Ureter (tissue), 1 donor: ENCODE measurements at places on chromosomes 1 and 21. TPM values are rescaled to one million over a fixed set of nuclear protein-coding genes. Genes with fewer than 3 reads are reported as not detected.

DNA sequence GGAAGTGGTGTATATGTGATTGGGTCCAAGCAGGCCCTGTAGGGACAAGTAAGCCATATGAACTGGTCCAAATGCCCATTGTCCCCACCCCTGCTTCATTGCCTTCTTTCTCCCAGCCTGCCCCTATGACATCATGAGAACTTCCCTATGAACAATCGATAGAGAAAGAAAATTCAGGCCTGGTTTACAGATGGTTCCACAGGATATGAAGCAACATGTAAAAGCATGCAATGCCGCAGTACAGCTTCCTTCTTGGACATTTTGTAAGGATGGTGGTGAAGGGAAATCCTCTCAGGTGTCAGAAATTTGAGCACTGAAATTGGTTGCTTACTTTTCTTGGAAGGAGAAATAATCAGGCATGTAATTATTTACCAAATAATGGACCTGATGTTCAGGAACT lies 581.7 kb downstream of the MRPL39 start:
- DNase-seq = no peak

Gene PCNX2
- total RNA-seq = 49.8 TPM

- DNase-seq = no peak
Observed at GRCh38 chr1:112904071-112904830, 51.7 kb downstream of the SLC16A1 start.

DNA sequence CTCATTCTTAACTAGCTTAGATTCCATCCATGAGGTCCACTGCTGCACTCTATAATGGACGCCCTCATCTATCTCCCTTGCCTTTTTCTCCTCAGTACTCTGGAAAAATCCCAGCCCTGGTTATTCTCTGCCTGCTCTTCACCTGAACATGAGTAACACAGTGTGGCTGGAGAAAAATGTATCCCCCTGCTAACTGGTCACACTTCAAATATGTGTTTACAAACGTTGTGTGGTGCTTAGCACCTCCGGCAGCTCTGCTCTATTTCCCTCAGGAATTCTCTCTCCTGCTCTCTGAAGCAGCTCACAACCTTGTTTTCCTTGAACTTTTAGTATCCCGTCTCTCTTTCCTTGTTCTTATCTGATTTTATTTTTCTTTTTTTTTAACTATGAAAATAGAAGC lies 4.1 kb downstream of the SCCPDH start:
- no peak for DNase-seq

DNA sequence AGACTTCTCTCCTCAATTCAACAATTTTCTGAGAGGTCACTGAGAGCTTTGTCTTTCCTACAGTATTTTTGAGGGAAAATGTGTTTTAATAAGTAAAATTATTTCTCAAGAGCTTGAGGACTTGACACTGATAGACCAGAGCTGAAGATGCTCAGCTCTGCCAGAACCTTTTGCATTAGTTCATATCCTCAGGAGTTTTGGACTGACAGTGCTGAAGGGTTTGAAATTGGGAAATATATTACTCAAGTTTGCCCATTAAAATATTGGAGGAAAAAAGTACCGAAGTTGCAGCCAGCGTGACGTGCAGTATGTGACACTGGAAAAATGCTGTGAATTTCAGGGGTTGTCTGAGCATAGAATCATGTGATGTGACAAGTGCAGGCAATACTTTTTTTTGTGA lies 346.6 kb upstream of the DPYD start:
- no peak for DNase-seq

GRCh38 chr1:224525411-224526040 lies 90.6 kb upstream of the CNIH3 start:
- DNase-seq = no peak

DNA sequence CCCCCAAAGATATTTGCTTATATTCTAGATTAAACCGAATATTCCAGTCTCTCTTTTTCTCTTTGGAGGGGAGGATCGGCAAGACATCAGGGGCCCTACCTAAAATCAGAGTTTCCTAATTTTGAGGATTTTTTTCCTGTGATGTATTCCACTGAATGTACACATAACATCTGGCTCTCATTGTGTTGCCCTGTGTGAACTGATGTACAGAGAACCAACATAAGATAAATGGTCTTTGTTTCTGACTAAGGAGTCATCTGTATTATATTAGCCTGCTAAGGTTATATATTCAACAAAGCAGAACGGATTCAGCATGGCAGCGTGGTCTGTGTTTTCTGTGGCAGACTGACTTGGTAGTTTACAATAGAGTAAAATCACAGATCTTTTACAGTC lies 114.8 kb upstream of the NCAM2 start:
- no peak for DNase-seq

- DNase-seq = no peak
Observed at GRCh38 chr1:155981266-155982088, 3.1 kb upstream of the ARHGEF2 start.

- no peak for DNase-seq
Observed at GRCh38 chr1:156009404-156009803, 11.3 kb downstream of the SSR2 start.

Gene NSL1
- 35.5 TPM for total RNA-seq

- DNase-seq = peak; percentile 26
Observed at GRCh38 chr1:41354956-41355355, 6.3 kb upstream of the FOXO6 start.

DNA sequence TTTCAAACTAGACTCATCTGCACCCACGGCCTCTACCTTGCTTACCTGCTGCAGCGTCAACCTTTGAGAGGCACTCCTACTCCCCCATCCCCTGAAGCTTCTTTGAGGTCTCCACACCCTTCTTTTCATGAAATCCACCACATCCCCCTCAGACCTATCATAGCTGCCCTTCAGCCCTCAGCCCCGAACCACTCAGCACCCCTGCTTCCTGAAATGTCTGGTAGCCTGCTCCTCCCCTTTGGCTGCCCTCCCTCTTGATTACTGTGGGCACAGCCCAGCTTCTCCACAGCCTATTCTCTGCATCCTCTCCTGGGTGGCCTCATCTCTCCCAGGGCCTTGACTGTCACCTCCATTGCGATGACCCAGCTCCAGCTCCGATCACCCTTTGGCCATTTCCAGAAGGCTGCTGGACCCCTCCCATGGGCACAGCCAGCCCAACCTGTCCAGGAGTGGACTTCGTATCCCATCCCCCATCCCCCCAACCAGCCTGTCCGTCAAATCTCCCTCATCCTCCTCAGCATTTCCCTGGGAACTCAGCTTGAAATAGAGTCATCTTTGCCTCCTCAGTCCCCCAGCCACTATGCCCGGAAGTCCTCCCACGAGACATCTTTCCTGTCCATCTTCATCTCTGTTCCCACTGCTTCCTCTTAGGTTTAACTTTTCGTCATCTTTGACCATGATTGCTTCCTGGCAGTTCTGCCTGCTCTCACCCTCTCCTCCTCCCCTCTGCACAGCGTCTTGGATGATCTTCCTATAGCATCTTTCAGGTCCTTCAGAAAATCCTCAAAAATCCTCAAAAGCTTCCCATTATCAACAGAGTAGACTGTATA lies 6.1 kb upstream of the ADORA1 start:
- no peak for DNase-seq

- no peak for DNase-seq
Observed at GRCh38 chr1:225517697-225518096, 89.9 kb upstream of the LBR start.

Gene KRTAP20-2
- not detected for total RNA-seq

DNA sequence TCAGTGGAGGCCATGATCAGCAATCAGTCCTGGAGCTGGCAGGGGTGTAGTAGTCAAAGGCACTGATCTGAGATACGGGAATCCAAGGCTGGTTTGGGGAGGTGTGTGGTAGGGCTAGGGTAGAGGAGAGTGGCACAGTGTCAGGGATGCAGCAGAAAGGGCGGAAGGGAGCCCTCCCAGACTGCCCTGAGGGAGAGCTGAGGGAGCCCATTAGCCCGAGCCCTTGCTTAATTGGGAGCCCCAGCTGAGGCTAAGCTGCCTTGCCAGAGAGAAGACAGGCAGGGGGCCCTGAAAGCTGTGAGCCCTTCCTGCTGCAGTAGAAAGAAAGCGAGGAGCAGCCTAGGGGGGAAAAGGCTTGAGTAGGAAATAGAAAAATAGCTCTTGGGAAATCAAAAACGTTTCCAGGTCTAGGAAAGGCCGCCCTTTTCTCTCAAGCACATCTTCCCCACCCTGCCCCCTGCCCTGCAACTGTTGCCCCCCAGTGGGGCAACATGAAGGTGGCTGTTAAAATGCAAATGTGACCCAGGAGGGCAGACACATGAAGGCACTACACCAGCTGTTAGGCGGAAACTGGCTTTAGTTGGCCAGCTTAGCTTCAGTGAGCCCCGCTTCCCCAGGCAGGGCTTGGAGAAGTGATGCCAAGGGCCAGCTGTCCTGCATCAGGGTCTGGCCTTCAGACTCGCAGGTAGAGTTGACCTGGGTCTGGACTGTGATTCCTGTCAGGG lies 106.2 kb downstream of the UCK2 start:
- no peak for DNase-seq

DNA sequence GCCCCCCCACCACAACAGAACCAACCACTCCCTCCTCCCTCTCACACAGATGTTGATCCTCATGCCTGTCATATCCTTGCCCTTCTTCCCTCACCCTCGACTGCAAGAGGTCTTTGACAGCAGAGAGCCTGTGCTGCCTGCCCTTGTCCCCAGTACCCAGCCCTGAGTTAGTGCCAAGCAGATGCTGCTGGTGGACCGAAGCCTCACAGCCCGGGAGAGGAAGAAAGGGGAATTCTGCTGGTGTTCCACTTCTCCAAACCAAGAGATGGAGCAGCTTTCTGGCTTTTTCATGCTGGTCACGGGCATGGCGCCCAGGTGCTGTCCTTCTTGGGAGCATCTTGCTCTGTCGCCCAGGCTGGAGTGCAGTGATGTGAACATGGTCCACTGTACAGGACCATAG lies 69.1 kb downstream of the SLC66A1 start:
- DNase-seq = no peak

DNA sequence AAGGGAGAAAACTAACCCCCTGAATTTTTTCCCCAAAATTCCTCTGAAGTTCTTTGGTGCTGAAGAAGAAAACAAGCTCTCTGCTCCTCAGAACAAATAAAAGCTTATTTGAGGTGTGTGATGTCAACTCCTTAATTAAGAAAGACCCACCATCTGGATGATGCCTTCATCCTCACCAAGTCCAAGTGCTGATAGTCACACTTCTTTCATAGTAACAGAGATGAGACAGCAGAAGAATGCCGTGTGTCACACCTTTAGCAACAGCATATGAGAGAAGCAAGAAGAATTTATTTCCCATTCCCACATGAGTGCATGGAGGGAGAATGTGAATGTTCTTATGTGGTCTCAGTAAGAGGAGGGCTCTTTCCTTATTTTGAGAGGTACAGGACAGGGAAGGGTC lies 91.2 kb downstream of the TGFB2 start:
- DNase-seq = no peak

- no peak for DNase-seq
Observed at GRCh38 chr1:18953731-18954231, 2.7 kb downstream of the IFFO2 start.

GRCh38 chr1:151585622-151586021 lies 26.2 kb upstream of the SNX27 start:
- no peak for DNase-seq

Gene CFHR1
- total RNA-seq = 2.3 TPM

GRCh38 chr1:167627615-167627864 lies 2.5 kb upstream of the RCSD1 start:
- no peak for DNase-seq

DNA sequence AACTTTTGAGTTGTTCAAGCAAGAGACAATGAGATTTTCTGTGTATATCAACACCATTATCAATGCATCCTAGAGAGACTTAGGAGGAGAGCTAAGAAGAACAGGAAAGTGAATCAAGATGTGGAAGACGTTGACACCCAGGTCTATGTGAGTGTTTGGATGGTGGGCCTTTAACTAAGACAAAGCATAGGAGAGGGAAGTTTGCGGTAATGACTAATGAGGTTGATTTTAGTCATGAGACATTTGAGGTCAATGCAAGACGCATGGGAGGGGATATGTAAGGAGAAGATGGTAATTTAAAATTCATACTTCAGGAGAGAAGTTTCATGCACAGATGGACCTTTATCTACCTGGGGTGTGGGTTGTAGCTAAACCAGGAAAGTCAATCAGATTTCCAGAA lies 269.6 kb downstream of the VAV3 start:
- no peak for DNase-seq

Gene TSACC
- total RNA-seq = 2.2 TPM

Gene SCYL3
- 21.2 TPM for total RNA-seq

DNA sequence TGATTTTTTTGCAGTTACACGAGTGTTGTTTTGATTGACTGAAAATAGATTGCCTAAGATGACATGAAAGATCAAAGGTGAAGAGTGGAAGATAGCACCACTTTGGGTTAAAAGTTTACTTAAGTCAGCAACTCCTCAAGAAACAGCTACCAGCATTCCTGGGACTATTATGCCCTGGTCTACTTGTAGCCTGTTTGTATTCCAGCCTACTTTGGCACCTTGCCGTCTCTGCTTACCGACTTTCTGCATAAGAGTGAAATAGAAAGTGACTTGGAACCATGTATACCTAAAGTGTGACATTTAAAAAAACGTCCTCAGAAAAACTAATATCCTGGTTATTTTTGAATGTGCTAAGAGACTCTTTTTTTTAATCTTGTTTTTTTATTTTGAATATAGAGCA lies 631.5 kb upstream of the PTBP2 start:
- DNase-seq = no peak

GRCh38 chr21:15455819-15456462 lies 273.8 kb upstream of the USP25 start:
- no peak for DNase-seq

Gene OR2AK2
- total RNA-seq = not detected

DNA sequence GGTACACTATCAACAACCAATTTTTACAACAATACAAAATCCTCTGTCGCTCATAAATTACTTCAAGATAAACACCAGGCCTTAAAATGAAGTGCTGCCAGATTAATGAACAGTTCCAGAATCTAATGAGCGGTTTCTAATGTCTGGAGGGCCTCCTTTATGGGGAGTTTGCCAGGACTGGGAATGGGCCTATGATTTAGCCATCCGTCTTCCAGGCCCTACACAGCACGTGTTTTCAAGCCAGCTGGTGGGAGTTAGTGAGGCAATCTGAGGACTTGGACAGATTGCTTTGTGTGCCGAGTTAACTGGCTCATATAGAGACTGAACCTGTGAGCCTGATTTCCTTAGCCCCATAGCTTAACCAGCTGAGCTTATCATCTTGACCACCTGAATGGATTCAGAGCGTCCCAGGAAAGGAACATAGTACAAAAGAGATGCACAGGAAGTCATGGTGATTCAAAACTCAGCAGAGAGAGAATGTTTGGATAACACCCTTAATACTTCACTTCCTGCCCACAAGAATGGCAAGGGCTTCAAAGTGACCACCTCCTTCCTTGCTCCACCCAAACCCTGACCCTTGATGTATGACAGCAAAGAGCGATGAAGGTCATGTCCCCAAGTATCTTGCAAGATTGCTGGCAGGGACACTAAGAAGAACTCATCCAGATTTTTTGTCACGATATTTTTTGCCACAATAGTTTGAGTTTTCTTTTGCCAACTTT lies 143.5 kb downstream of the SLC30A10 start:
- no peak for DNase-seq

DNA sequence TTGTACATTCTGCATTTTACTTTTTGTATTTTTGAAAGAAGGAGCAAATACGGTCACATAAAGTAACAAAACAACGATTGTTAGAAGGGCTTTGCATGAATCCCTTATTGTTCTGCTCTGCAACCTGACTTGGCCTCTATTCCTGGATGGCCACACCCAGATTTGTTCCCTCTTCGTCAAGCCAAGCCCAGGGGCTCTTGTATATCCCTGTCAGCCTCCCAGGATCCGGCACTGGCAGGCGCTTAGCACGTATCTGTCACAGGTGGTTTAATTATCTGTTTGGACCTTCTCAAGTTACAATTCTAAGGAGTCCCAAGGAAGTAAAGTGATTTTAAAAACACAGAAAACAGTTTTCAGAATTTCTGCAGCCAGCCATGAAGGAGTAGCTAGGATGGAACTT lies 28.0 kb downstream of the CRYAA start:
- peak; percentile 37 for DNase-seq
